ENCODE measurements at places on chromosomes 7 and 10.

- no peak for DNase-seq
Measured at GRCh38 chr7:34247468-34247867, 342.1 kb downstream of the BMPER start.

DNA sequence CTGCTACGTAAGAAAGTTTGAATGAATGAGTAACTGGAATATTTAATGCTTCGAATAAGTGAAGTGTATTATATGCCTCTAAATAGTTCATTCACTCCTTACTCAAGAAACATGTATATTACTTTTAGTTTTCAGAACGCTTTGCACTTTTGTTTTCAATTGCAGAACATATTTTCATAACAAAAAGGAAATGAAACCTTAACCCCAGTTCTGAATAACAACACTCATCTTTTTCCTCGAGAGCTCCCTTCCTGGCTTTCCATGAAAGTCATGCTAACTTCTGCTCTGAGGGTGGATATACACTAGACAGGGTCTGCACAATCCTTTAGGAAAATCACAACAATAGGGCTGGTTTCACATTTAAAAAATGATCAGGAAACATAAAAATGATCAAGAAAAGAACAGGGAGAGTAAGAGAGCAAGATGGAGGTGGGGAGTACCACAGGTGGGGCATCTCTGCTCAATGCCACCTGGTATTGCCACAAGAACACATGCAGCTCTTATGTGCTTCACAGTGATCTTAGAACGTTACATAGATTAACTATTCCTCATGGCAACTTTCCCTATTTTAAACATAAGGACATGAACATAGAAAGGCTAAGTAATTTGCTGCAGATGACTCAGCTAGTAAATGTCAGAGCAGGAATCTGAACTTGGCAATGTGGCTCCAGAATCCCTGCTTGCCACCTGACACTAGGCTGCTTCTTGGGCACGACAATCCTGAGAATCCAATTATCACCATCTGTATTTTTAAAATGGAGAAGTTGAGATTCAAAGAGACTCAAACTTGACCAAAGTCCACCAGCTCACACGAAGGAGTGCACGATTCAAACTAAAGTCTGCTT lies 219.5 kb upstream of the AOAH start:
- DNase-seq, result no peak

DNA sequence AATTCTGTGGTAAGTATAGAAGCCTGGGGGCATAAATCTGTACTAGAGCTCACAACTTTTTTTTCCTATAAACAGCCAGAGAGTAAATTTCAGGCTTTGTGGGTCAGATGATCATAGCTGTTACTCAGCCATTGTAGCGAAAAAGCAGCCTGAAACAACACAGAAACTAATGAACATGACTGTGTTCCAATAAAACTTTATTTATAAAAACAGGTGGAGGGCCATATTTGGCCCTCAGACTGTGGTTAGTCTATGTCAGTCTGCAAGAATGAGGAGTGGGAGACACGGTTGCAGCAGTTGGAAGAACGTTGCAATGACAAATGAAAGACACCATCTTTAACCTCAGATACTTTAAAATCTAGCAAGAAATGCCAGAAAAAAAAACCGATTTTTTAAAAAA lies 389.6 kb upstream of the PRKCQ start:
- no peak for DNase-seq

DNA sequence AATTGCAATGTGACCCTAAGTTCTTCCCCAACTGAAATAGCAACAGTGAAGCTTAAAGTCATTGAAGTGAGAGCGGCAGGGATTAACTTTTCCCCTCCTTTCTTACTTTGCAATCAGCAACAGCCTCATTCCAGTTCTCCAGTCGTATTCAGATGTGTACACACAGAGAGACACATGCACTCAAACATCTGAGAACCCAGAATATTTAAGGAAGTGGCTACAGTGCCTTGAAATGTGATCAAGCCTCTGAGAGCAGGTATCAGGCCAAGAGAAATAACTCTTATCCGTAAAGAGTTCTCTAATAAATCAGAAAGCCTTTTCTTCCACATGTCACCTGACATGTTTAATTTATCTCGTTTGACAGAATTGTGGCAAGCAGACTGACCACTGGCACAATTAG lies 388.9 kb upstream of the NPVF start:
- DNase-seq, result no peak

GRCh38 chr7:144830811-144831210 lies 5.0 kb downstream of the TPK1 start:
- DNase-seq, result no peak

DNA sequence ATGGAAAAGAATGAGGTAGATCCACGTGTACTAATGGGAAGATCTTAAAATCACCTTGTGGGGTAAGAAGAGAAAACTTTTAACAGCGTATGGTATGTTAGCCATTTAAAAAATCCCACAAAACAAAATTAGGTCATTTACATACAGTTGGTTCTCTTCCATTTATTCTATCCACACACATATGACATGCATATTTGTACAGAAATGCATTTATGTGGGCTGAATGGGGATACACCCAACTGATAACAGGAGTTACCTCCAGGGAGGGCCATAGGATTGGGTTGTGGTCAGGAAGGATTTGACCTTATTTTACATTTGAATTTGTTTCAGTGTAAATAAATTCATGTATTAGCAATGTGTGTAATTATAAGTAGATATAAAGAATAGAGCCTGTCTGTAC lies 71.5 kb downstream of the MCMBP start:
- no peak for DNase-seq

DNA sequence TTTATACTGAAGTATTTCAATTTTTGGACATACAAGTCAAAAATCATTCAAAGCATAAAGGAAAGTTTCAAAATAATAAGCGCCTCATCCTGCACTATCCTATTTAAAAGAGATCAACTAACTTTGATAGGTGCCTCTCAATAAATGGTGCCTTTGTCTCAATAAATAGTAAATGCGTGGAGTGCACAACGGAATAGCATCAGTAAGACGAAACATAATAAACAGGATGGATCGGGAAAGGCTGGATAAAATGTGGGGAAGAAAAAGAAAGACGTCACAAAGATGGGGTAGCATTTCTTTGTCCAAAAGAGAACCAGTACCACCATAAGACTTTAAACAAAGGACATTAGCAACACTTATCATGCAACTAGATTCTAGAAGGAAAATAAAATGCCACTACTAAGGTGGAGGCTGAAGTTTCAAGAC lies 571 bp upstream of the PRKAR2B start:
- DNase-seq, result no peak

DNA sequence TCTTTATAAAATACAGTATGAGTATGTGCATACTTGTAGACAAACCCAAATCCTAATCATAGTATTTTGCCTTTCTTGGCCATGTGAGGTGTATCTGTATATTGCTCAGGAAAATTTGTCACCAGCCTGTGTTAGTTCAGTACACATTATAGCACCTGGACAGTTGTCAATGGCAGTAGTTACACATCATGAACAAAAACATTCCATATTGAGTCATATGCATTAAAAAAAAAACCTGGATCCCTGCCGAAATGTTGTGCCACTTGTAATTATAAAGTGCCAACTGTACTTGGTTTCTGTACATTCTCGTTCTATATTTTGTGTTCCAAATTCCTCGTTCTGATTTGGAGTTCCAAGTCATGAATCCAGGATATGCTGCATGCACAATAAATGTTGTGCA lies 410.4 kb downstream of the INHBA start:
- no peak for DNase-seq

DNA sequence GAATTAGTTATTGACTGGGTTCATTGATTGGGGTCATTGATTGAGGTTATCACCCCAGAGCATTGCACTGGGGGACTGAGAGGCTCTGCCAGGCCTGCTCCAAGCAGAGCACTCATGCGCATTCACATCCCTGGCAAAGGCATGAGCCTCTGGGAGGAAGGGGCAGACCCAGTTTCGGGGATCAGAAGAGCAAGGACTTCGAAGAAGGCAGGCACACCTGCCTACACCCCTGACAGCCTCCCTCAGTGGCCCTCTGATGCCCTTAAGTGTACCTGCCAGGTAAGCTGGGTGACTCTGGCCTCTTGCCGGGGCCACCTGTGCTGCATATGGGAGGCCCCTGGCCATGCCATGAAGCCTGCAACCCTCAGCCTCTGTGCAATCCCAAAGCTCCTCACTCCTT lies 181.1 kb downstream of the PTPN20 start:
- no peak for DNase-seq

DNA sequence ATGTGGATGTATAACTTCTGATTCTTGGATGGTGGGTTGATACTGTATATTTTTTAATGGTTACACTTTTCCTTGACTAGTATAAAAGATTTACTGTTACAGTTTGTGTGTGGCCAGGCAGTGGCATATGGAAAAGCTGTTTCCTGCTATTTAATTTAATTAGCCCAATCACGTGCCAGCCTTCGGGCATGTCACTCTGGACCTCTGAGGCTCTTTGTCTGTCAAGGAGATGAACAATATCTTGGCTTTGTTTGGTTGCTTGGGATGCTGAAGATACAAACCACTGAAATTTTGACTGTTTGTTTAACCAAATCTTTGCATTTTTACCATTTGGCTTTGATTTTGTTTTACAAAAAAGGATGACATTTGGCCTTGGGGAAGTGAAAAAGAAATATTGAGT lies 185.0 kb downstream of the HDAC9 start:
- DNase-seq, result no peak

- DNase-seq, result no peak
Measured at GRCh38 chr7:4602905-4603842, 78.9 kb upstream of the FOXK1 start.

- no peak for DNase-seq
Measured at GRCh38 chr10:20890009-20890408, 7.1 kb downstream of the NEBL start.

DNA sequence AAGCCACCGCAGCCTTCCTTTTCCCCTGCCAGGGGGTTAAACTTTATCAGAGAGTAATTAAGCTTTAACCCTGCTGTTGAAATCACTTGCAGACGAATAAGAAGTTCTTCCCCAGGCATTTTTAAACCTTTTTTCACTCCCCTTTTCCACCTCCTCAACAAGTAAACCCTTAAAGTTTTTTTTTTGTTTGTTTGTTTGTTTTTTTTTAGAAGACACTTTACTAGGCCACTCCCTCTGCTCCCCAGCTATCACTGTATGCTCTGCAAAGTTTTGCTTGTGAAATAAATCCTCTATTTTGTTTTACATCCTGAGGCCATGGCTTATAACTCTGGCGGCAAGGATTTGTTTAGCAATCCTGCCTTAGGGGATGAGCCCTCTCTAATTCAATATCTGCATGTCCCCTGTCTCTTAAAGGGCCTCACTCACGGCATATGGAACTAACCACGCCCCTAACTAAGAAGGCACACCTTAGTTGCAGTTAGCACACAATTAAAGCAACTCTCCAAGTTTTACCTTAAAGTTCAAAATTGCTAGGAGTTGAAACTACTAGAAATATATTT lies 1354.7 kb upstream of the LRRTM3 start:
- DNase-seq, result no peak

DNA sequence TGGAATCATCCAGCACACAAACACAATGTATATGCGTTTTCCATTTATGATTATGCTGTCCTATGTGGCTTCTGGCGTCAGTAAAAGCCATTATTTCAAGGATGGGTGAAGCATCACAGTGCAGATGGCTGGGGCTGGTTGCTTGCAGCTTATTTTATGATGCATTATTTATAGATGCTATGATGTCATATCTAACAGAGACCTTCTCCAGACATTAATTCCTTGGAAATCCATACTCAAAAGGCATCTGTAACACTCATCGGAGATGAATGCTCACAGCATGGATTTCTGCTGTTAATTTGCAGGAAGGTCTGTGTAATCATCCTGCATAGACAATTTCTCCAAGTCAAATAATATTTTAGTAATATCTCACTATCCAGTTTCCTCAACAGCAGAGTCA lies 7.2 kb downstream of the RGS10 start:
- no peak for DNase-seq

DNA sequence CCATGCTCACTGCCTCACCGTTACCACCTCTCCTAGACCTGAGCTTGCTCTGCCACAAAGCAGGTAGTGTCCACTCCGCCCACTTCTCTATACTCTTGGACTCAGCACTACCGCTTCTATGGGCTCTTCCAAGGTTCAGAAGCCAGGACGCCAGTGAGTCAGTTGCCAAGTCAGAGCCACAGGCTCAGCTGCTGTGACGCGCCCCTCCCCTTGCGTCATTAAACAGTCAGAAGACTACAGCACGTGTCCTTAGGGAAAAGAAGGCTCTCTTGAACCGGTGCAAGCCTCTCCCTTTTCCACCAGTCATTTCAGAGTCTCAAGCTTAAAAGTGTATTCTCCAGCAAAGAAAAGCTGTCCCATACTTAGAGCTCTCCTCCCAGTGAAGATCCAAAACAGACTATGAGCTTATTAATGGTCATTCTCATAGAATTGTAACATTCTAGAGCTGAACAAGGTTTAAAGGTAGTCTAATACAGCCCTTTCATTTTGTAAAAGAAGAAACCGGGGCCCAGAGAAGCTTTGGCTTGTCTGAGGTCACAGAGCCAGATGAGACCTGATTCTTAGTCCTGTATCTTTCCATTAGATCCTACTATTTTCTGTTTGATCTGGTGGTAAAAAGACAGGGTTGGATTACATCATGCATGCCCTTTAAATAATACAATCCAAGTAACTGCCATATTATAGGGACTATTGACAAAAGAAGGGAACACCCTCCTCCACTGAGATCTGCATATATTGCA lies 40.9 kb upstream of the MET start:
- DNase-seq, result no peak

DNA sequence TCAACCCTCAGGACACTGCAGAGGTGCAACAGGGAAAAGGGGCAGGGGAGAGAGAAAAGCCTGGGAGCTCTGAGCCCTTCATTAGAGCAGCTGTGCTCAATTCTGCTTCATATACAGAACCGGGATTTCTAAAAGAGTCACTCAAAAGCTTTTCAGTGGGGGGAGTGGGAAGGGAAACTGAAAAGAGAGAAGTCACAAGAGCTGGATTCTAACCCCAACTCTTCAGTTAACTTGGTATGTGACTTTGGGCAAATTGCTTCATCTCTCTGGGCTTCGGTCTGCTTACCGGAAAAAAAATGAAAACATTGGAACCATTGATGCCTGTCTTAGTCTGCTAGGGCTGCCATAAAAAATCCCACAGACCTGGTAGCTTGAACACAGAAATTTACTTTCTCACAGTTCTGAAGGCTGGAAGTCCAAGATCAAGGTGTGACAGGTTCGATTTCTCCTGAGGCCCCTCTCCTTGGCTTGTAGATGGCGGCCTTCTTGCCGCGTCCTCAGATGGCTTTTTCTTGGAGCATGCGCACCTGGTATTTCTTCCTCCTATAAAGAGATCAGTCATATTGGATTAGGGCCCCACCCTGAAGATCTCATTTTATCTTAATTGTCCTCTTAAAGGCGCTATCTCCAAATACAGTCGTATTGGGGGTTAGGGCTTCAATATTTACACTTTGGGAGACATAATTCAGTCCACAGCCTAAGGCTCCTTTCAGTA lies 118.3 kb upstream of the KMT2E start:
- no peak for DNase-seq

DNA sequence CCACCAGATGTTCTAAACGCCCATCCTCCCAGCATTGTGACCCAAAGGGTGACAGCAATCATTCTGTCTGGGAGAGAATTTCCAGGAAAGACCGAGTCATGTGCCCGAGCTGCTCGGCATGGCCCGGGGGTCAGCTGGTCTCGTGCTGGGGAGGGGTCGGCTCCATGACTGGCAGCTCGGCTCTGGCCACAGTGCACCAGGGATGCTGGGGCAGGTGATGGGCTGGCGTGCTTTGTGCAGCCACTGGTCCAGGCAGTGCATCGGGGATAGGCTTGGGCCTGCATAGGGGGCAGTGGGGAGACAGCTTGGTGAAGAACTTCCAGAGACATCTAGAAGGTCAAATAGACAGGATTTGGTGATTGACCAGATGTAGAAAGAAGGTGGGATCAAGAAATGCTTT lies 39.2 kb upstream of the PSMG3 start:
- DNase-seq, result no peak

Data from T-helper 17 cell (primary cell).